ENCODE measurements at places on chromosomes 1 and 21. TPM values are rescaled to one million over a fixed set of nuclear protein-coding genes. Genes with fewer than 3 reads are reported as not detected.

Gene NR0B2
- total RNA-seq: not detected

Gene SYNC
- total RNA-seq: not detected

- H3K36me3 ChIP-seq: no peaks in the 10 kb centered on the region
- no peak overlapping the region for H3K27ac ChIP-seq
- no peak overlapping the region for H3K4me3 ChIP-seq
These were observed 510.3 kb downstream of the SMYD3 start for GRCh38 chr1:245996811-245997210.

DNA sequence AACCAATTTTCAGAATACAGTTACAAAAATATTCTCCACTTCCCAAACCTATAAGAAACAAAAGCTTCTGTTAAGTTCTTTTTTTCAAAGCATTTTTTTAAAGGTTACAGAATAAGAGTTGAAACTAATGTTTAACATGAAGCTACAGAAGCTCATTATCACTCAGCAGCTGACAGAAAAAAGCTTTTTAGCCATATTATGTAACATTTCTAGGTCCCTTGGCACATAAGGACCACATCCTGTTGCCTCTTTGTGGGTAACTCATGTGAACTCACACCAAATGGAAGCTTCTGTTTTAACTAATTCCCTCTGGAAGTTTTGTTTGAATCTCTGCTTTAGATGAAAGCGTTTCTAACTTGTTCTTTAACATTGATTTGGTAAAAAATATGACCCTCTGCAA lies 242.5 kb upstream of the TMPRSS15 start:
- no peak for DNase-seq
- no peak overlapping the region for H3K4me3 ChIP-seq
- H3K27me3 ChIP-seq: no peaks in the 10 kb centered on the region
- H3K36me3 ChIP-seq: no peaks in the 10 kb centered on the region

- H3K4me3 ChIP-seq: no peak overlapping the region
- H3K36me3 ChIP-seq: no peaks in the 10 kb centered on the region
- no peaks in the 10 kb centered on the region for H3K4me1 ChIP-seq
These were observed 55.2 kb upstream of the KCNJ6 start for GRCh38 chr21:37971390-37971950.

Gene KRTCAP2
- total RNA-seq: 128 TPM

DNA sequence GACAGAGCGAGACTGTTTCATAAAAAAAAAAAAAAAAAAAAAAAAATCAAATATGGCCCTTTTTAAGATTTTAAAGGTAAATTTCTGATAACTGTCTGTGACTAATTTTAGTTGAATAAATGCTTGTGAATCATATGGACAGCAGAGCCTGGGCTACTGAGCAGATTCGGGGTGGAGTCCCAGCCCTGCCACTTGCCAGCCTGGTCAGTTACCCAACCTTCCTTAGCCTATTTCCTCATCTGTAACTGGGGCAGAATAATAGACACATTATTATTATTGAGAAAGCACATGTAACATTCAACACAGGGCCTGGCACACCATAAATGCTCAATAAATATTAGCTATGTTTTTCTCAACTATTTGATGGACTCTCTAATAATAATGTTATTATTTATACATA lies 11.2 kb upstream of the H3-3A start:
- no peaks in the 10 kb centered on the region for H3K27me3 ChIP-seq
- peaks cover 30% of the 10 kb centered on the region for H3K36me3 ChIP-seq
- H3K4me1 ChIP-seq: no peaks in the 10 kb centered on the region
- no peak for DNase-seq

GRCh38 chr1:75796376-75797272 lies at the start of gene MSH4:
TSS of gene MSH4 (plus strand) at chr1:75796882. CDS start at chr1:75796986, 104 bp downstream.
- no peaks in the 10 kb centered on the region for H3K27me3 ChIP-seq
- no peak for DNase-seq
- peaks cover 75% of the 10 kb centered on the region for H3K36me3 ChIP-seq
- peaks cover 8% of the 10 kb centered on the region for H3K4me1 ChIP-seq
- H3K27ac ChIP-seq: no peak within 1 kb of the TSS

GRCh38 chr1:2215329-2215728 lies 12.8 kb upstream of the SKI start:
- H3K27ac ChIP-seq: no peak overlapping the region
- no peaks in the 10 kb centered on the region for H3K27me3 ChIP-seq
- peaks cover 5% of the 10 kb centered on the region for H3K4me1 ChIP-seq

- H3K4me3 ChIP-seq: no peak overlapping the region
- no peaks in the 10 kb centered on the region for H3K36me3 ChIP-seq
- H3K27me3 ChIP-seq: peaks cover 7% of the 10 kb centered on the region
- no peaks in the 10 kb centered on the region for H3K4me1 ChIP-seq
- no peak for DNase-seq
- no peak overlapping the region for H3K27ac ChIP-seq
These were observed 39.7 kb upstream of the TRIM67 start for GRCh38 chr1:231122143-231122542.

Gene CCDC181
- total RNA-seq: not detected

Gene PRDM16
- total RNA-seq: not detected

DNA sequence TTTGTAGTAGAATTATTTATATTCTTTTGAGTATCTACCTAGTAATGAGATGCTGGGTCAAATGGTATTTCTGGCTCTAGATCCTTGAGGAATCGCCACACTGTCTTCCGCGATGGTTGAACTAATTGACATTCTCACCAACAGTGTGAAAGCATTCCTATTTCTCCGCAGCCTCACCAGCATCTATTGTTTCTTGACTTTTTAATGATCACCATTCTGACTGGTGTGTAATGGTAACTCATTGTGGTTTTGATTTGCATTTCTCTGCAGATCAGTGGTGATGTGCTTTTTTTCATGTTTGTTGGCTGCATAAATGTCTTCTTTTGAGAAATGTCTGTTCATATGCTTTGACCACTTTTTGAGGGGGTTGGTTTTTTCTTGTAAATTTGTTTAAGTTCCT lies 15.3 kb upstream of the IL23R start:
- peaks cover 13% of the 10 kb centered on the region for H3K27me3 ChIP-seq
- H3K27ac ChIP-seq: no peak overlapping the region
- no peak overlapping the region for H3K4me3 ChIP-seq
- peaks cover 7% of the 10 kb centered on the region for H3K4me1 ChIP-seq
- H3K36me3 ChIP-seq: no peaks in the 10 kb centered on the region
- DNase-seq: no peak

GRCh38 chr1:210070531-210070930 lies 132.5 kb downstream of the SYT14 start:
- H3K27me3 ChIP-seq: peaks cover 3% of the 10 kb centered on the region
- H3K27ac ChIP-seq: no peak overlapping the region
- no peaks in the 10 kb centered on the region for H3K4me1 ChIP-seq
- DNase-seq: no peak
- no peaks in the 10 kb centered on the region for H3K36me3 ChIP-seq

GRCh38 chr1:172292840-172293239 lies 127.6 kb upstream of the C1orf105 start:
- no peak overlapping the region for H3K4me3 ChIP-seq
- H3K4me1 ChIP-seq: no peaks in the 10 kb centered on the region
- H3K36me3 ChIP-seq: no peaks in the 10 kb centered on the region
- no peaks in the 10 kb centered on the region for H3K27me3 ChIP-seq

DNA sequence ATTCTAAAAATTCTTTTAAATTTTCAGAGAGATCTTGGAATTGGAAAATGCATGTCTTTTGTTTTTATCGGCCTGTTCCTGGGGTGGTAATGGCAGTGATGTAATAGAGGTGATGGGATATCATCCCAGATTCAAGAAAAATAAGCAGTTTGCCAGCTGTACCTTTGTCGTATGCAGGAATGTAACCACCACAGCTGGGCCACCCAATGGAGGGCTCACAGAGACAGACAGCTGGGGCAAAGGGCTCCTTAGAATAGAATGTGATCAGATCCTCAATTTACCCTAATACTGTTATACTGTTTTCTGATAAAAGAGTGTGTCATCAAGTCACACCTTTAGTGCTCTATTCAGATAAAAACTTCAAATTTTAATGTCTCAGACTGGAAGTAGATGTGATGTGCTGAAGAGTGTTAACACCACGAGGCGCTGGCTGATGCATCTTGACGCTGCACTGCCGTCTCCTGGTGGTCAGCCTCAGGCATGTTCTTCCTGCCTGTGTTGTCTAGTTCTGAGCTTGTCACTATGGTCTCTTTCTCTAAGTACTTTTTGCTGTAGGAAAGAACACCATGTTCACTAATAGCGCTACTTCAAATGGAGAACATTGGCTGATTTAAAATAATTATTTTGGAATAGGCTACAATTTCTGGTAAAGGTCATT lies 78.8 kb downstream of the C1orf21 start:
- H3K4me1 ChIP-seq: no peaks in the 10 kb centered on the region
- H3K36me3 ChIP-seq: no peaks in the 10 kb centered on the region
- no peak for DNase-seq
- no peaks in the 10 kb centered on the region for H3K27me3 ChIP-seq

Gene NPR1
- total RNA-seq: 0.59 TPM

DNA sequence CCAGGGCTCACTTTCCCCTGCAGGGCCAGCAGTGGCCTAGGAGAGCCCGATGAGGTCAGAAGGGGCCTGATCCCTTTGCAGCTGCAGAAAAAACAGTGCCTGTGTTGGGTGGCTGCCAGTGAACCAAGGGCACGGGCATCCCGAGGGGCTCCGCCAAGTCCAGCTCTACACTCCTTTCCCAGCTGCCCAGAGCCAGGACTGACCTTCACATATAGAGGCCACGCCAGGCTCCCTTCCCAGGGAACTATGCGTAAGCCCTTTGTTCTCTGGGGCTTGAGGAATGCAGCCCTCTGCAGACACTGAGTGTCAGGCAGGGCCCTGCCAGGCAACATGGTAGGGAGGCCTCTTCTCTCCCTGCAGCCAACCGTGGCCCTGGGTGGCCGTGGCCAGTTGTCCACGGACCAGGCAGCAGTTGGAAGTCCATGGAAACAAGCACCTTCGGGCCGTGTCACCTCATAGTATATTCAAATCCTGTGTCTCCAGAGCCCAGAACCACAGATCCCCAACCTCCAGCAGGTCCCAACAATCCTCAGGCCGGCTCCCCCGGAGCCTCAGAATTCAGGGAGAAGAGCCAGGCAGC lies 194.0 kb downstream of the NPHP4 start:
- H3K36me3 ChIP-seq: no peaks in the 10 kb centered on the region
- H3K27ac ChIP-seq: no peak overlapping the region
- peaks cover 3% of the 10 kb centered on the region for H3K27me3 ChIP-seq
- H3K4me3 ChIP-seq: no peak overlapping the region
- no peaks in the 10 kb centered on the region for H3K4me1 ChIP-seq

DNA sequence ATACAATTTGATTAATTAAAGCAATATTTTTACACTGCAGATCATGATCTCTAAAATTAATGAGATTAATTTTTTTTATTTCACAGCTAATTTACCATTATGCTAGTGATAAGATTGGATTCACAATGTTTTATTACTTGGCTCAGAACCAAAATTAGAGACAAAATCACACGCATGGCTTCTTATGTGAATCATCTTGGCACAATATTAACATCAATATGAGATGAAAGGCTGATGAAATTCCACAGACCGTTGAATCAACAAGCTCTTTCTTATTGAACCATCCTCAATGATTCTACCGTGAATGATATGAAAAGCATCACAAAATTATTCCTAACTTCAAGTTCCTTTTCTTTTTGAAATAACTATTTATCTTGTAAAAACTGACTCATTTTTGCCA lies 544.9 kb downstream of the KCNT2 start:
- H3K36me3 ChIP-seq: no peaks in the 10 kb centered on the region
- H3K4me1 ChIP-seq: no peaks in the 10 kb centered on the region
- H3K4me3 ChIP-seq: no peak overlapping the region
- H3K27ac ChIP-seq: no peak overlapping the region

Gene S100A1
- total RNA-seq: 0.69 TPM

DNA sequence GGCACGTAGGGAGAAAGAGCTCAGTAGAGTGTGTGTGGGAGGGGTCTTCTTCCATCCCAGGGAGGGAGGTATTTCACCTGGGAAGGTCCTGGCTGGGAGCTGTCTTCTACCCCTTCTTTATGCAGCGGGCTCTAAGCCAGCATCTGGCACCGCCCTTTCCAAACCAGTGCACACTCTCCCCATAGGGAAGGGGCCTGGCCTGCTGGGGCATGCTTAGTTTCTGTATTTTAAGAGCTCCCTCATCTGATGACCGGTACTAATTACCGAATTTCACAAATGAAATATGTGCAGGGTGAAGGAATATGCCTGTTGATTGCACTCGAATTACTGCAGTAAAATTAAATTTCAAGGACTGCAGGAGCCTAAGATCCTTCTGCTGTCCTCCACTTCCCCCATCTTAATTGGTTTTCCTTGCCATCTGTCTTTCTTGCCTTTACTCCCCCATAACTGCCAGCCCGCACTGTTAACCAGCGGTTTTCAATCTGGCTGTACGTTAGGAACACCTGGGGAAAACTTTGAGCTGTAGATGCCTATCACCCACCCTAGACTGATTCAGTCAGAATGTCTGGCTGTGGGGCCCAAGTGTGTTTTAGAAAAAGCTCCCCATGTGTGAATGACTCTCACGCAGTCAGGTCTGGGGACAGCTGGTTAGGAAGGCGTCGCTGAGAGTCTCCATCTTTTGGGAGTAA lies 20.1 kb downstream of the GALNT2 start:
- peaks cover 46% of the 10 kb centered on the region for H3K4me1 ChIP-seq
- H3K36me3 ChIP-seq: peaks cover 37% of the 10 kb centered on the region
- H3K27me3 ChIP-seq: no peaks in the 10 kb centered on the region
- H3K27ac ChIP-seq: no peak overlapping the region
- DNase-seq: no peak

DNA sequence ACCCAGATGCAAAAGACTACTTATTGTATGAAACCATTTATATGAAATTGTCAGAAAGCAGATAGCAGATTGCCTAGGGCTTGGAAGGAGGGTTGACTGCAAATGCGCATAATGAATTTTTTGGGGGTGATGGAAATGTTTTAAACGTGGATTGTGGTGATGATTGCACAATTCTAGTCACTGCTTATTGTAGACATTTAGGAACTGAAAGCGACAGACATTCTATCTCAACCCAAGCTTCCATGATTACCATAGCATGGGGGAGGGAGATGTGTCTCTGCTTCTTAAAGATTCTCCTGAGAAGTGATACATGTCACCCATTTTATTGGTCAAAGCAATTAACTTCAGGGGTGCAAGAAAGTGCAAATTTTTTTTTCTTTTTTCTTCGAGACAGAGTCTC lies 2.8 kb upstream of the MTF2 start:
- DNase-seq: no peak
- H3K27me3 ChIP-seq: no peaks in the 10 kb centered on the region
- H3K4me3 ChIP-seq: no peak overlapping the region
- peaks cover 13% of the 10 kb centered on the region for H3K36me3 ChIP-seq
- H3K27ac ChIP-seq: no peak overlapping the region

Gene CR1
- total RNA-seq: 11.4 TPM
